T-cell (primary cell): ENCODE measurements at places on chromosomes 13 and 19.

DNA sequence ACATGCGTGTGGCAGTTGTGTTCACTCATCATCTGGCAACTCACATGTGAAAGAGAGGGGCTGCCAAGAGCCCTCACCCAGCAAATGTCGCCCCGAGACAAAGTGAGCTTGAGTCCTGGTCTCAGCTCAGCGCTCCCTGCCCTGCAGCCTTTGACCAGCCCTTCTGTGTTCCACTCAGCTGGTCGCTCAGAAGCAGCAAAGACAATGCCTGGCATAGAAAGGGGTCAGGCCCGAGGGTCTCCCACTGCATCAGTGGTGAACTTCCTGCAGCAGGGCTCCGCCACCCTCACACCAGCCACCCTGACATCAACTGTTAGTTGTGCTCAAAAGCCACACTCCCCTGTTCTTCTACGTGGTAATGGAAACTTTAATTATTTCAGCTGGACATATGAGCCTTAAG is 68.0 kb downstream of the SLC7A1 start:
- no peak for DNase-seq

- no peak for DNase-seq
Measured at GRCh38 chr13:21106089-21106488, 44.7 kb upstream of the LATS2 start.

DNA sequence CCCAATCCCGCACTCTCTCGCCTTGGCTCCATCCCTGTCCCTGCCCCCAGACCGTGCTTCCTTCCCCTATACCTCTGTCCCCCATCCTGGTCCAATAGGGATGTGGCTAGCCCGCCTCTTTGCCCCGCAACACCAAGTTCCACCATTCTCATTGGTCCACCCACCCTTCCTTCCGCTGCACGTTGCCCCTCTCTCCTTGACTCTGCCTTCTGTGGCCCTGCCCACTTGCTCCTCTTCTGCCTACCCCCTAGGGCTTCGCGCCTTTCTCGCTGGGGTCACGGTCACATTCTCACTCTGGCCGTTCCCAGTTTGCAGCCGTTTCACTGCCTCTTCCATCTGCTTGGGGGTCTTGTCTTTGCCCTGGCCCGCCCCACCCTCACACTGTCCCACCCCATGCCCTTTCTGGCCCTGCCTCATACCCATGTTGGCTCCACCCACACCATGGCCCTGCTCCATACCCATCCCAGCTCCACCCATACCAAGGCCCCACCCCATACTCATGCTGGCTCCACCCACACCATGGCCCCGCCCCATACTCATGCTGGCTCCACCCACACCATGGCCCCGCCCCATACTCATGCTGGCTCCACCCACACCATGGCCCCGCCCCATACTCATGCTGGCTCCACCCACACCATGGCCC is 4.5 kb upstream of the ARHGAP45 start:
- DNase-seq = no peak

DNA sequence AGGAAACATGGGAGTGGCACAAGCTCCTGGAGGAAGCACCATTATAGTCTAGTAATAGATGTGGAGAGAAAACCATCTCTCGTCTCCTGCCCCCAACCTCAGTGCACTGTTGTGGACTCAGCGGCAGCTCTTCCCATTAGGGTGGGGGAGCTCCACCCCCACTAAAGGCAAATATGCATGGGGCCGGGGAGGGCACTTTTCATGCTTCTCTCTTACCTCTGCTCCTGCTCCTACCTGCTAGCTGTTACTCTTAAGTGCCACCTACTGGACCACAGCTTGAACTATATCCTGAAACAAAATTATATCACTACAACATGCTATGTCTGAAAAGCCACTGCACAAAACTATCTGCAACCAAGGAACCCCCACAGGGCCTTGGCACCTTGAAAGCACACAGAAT is 112.6 kb upstream of the DACH1 start:
- DNase-seq = no peak

GRCh38 chr13:95921485-95921884 is 131.7 kb downstream of the UGGT2 start:
- no peak for DNase-seq

- no peak for DNase-seq
Measured at GRCh38 chr13:100537951-100538462, 50.6 kb downstream of the GGACT start.

DNA sequence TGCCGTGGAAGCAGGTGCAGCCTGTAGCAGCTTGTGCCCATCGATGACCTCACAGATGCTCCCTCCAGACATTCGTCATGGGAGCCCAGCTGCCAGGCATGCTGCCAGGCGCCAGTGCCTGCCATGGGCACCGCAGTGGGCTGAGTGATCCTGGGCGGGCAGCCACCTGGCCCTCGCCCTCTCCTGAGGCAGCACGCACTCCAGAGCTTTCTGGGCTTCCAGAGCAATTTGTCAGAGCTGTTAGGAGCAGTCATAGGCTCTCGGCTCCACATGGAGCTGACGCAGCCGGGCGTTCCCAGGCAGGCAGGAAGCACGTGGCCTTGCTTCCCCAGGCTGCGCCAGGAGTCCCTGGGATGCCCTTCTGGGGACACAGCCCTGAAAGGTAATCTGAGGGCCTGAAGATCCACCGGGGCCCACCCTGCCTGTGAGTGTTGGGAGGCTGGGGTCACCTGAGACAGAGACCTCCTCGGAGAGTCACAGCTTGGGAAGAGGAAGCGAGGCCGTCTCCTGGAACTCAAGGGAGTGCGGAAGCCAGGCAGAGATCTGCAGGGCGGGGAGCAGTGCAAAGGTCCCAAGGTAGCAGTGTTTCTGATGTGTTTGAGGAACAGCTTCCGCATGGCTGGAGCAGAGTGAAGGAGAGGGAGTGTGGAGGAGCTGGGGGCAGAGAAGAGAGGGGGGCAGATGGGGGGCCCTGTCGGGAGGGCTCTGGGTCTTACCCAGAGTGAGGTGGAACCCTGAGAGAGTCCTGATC is 50.6 kb downstream of the DPF1 start:
- DNase-seq = no peak

DNA sequence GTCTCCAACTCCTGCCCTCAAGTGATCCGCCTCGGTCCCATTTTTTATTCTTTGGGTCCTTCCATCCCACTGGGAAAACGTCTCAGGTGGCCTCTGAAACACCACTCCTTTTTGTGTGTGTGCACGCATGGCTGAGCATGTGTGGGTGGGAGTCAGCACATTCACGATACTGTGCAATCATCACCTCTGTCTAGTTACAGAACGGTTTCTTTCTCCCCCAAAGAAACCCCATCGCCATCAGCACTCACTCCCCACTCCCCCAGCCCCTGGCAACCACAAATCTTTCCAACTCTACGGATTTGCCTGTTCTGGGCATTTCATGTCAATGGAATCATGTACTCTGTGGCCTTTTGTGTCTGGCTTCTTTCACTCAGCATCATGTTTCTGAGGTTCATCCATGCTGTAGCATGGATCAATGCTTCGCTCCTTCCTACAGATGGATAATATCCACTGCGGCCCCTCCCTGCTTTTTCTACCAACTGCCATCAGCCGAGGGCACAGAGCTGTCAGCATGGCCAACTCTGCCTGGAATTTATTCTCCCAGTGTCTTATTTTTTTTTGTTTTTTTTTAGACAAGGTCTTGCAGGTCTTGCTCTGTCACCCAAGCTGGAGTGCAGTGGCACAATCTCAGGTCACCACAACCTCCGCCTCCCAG is 9.7 kb downstream of the F2RL3 start:
- no peak for DNase-seq

DNA sequence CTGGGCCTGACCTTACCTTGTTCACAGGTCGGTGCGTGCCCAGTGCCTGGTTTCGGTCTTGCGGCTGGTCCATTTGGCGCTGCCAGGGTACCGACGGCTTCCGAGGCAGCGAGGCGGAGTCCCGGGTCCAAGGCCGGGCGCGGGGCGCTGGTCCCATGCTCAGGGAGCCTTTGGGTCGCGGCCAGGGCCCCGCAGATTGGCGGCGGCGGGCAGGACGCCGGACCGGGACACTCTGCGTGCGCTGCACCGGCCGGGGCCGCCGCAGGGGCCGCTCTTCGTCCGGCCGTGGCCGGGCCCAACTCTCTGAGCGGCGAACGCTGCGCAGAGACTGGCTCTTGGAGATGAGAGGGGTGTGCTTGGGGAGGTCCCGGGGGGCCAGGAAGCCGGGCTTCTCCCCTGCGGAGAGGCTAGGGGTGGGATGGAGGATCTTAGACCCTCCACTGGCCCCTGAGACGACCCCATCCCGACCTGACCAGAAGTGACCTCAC is 3.4 kb upstream of the WIZ start:
- no peak for DNase-seq
